T-helper 17 cell (primary cell): ENCODE measurements at places on chromosomes 13 and 19.

DNA sequence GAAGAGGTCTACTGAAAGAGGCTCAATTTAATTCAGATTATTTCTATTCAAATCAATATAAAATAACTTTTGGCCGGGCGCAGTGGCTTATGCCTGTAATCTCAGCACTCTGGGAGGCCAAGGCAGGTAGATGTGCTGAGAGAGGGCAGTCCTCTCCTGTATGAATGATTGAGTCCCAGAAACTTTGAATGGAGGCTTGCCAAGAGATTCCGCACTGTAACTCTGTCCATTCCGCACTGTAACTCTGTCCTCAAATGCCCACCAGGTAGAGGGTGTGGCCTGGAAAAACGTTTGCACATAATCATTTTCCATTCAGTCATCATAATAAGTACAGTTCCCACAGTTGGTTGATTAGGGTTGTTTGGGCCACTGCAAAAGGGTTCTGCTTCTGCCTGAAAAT is 274.7 kb upstream of the SOX21 start:
- no peak for DNase-seq

- no peak for DNase-seq
Measured at GRCh38 chr13:43251961-43252360, 228.6 kb downstream of the DNAJC15 start.

GRCh38 chr13:24574847-24575246 is 62.3 kb upstream of the PARP4 start:
- DNase-seq, result no peak

- no peak for DNase-seq
Measured at GRCh38 chr13:110424569-110425443, 117.7 kb downstream of the COL4A2 start.

DNA sequence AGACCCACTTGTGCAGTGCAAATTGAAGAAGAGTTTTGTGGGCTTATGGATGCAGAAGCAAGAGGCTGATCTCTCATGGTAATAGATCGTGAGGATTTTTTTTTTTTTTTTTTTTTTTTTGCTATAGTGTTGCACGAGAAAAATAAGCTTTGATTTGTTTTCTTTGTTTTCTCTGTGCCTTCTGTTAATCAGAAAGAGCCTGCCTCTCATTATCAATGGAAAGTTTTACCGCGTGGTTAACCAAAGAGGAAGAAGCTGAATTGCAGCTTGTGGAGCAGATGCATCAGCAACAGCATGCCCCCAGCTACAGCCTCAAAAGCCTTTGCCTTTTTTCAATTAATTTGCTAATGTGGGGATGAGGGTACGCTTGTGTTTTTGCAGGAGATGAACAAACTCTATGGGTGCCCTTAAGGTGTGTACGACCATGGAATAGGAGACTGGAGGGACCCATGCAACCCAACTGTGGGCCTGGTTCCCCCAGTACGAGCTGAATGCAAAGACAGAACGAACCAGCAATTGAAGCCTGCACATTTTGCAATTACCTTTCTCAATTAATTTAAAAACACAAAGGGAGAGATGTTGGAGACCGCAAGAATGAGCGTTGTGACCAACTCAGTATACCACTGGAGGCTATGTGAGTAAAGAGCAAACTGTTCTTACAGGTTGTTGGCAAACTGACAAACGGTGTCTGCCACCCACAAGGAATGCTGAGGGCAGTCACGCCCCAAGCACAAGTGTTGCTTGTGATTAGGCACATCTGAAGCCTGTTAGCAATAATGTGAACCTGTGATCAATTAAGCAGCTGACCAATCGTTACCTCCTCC is 58.6 kb upstream of the SPRY2 start:
- DNase-seq, result no peak

DNA sequence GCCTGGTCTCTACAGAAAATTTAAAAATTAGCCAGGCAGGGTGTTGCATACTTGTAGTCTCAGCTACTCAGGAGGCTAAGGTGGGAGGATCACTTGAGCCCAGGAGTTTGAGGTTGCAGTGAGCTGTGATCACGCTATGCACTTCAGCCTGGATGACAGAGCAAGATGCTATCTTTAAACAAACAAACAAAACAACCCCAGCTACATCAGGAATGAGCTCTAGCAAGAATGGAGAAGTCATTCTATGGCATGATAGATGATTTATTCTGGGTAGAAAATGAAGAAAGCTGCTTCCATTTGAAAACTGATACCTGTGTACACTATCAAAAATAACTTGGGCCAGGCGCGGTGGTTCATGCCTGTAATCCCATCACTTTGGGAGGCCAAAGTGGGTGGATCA is 15.8 kb upstream of the SHISA2 start:
- no peak for DNase-seq

DNA sequence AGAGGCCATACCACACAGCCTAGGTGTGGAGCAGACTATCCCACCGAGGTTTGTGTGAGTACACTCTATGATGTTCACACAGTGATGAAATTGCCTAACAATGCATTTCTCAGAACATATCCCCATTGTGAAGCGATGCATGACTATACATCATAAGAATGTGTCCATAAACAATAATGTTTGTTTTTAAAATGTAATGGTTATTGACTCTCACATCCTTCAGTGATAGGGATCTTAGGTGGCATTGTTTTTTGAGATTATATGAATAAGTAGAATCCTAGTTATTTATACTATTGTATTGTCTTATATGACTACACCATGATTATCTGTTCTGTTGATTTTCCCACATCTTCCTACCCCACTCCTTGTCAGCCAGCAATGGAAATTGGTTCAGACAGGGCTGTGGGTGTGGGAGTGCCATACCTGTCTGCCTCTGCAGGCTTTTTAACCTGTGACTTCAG is 13.6 kb downstream of the CCNA1 start:
- DNase-seq, result no peak

DNA sequence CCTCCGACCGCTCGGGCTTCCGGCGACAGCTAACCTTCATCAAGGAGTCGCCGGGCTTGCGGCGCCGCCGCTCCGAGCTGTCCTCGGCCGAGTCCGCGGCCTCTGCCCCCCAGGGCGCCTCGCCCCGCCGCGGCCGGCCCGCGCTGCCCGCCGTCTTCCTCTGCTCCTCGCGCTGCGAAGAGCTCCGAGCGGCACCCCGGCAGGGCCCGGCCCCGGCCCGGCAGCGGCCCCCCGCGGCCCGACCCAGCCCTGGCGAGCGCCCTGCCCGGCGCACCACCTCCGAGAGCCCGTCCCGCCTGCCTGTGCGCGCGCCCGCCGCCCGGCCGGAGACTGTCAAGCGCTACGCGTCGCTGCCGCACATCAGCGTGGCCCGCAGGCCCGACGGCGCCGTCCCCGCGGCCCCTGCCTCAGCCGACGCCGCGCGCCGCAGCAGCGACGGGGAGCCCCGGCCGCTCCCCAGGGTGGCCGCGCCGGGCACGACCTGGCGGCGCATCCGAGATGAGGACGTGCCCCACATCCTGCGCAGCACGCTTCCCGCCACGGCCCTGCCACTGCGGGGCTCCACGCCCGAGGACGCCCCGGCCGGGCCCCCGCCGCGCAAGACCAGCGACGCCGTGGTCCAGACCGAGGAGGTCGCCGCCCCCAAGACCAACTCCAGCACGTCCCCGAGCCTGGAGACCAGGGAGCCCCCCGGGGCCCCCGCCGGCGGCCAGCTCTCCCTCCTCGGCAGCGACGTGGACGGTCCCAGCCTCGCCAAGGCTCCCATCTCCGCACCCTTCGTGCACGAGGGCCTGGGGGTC is 9.6 kb downstream of the C19orf25 start:
- DNase-seq, result no peak

DNA sequence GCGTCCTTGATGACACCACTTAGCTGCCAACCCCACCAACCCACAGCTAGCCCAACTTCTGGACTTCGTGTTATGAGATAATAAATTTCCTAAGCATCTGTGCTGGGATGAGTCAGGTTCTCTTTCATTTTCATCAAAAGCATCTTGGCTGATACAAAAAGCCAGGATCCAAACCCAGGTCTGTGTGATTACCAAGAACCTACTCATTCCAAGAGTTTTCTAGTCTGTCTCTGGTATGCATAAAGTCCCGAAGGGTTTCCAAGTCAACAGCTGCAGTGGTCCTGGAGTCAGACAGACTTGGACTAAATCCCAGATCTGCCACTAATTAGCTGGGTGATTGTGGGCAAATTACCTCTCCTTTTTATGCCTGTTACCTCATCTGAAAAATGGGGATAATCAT is 55.5 kb upstream of the SERP2 start:
- DNase-seq, result no peak

DNA sequence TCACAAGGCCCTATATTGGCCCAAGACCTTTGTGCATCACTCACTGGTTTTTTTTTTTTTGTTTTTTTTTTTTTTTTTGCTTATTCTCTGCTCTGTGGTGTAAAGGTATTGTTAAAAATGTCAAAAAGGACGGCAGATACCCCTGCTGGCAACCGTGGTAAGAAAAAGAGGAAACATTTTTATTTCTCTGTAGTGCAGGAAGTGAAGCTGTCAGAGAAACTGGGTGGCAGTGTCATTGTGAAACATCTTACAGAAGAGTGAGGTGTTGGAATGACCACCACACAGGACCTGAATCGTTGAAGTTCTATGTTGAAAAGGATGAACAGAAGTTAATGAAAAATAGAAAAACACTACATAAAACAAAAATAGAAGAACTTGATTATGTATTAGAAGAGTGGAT is 346.4 kb downstream of the FGF9 start:
- DNase-seq, result no peak

GRCh38 chr19:33675501-33676124 is 53.9 kb downstream of the CHST8 start:
- DNase-seq, result no peak
